ENCODE measurements at places on chromosomes 3 and 15. TPM values are rescaled to one million over a fixed set of nuclear protein-coding genes. Genes with fewer than 3 reads are reported as not detected.

GOLGA6C gene
- not detected for total RNA-seq

CCR8 gene
- total RNA-seq = not detected

RARRES1 gene
- 52.2 TPM for total RNA-seq

KY gene
- total RNA-seq = not detected

GORASP1 gene
- total RNA-seq = 135 TPM

FEZF2 gene
- not detected for total RNA-seq

ERICH6 gene
- not detected for total RNA-seq

TLR9 gene
- total RNA-seq = not detected

PTH1R gene
- not detected for total RNA-seq

WDR76 gene
- total RNA-seq = 4.8 TPM

FRMD5 gene
- total RNA-seq = not detected

CASR gene
- total RNA-seq = not detected

TRIM42 gene
- not detected for total RNA-seq

PPP1R2 gene
- 50.7 TPM for total RNA-seq

RETNLB gene
- 62.7 TPM for total RNA-seq

CISH gene
- 15.9 TPM for total RNA-seq

MEGF11 gene
- total RNA-seq = not detected

MEX3B gene
- total RNA-seq = 14.9 TPM

VILL gene
- total RNA-seq = 112 TPM

GRIP2 gene
- not detected for total RNA-seq

ISLR2 gene
- total RNA-seq = 2.4 TPM

IMP3 gene
- 131 TPM for total RNA-seq

DISP2 gene
- 12.9 TPM for total RNA-seq

CNOT10 gene
- 28.7 TPM for total RNA-seq

SEC62 gene
- total RNA-seq = 21.7 TPM

KCNAB1 gene
- 1.6 TPM for total RNA-seq

KIF7 gene
- 11.5 TPM for total RNA-seq

MESP2 gene
- 0.64 TPM for total RNA-seq

ALS2CL gene
- total RNA-seq = 212 TPM

DNAJA4 gene
- total RNA-seq = 44.5 TPM

PRKCD gene
- total RNA-seq = 43.8 TPM

CCRL2 gene
- 2.6 TPM for total RNA-seq

FRMD4B gene
- 36.7 TPM for total RNA-seq

BOC gene
- total RNA-seq = 77.4 TPM

RAB5A gene
- 80.6 TPM for total RNA-seq

SLC6A11 gene
- not detected for total RNA-seq

ARPP19 gene
- total RNA-seq = 74.5 TPM

GOLGA8H gene
- total RNA-seq = 0.32 TPM

FBLN2 gene
- 23.0 TPM for total RNA-seq

ROBO1 gene
- 7.6 TPM for total RNA-seq

INSYN1 gene
- total RNA-seq = 4.5 TPM

FBXW12 gene
- not detected for total RNA-seq

SLC24A5 gene
- not detected for total RNA-seq

ASB14 gene
- not detected for total RNA-seq

TMEM212 gene
- total RNA-seq = not detected

GAP43 gene
- total RNA-seq = 3.5 TPM

RASGRF1 gene
- total RNA-seq = 0.64 TPM

AMOTL2 gene
- total RNA-seq = 50.9 TPM

NUP210 gene
- total RNA-seq = 6.0 TPM

PPP1R14D gene
- 19.5 TPM for total RNA-seq

BNC1 gene
- not detected for total RNA-seq

GMNC gene
- total RNA-seq = not detected

SPATA12 gene
- total RNA-seq = not detected

LMAN1L gene
- not detected for total RNA-seq

HCN4 gene
- total RNA-seq = not detected

SCN11A gene
- total RNA-seq = 0.32 TPM

SOX14 gene
- not detected for total RNA-seq

TGM4 gene
- not detected for total RNA-seq
